ENCODE measurements at places on chromosomes 13 and 19.

GRCh38 chr13:45385320-45385719 is 32.9 kb downstream of the SLC25A30 start:
- DNase-seq = no peak

GRCh38 chr19:42386974-42387707 is 3.0 kb downstream of the CNFN start:
- DNase-seq = peak; percentile 32

- no peak for DNase-seq
Observed at GRCh38 chr13:108968566-108968965, 339.2 kb downstream of the MYO16 start.

GRCh38 chr13:84239032-84239431 is 356.8 kb upstream of the SLITRK1 start:
- DNase-seq = no peak

DNA sequence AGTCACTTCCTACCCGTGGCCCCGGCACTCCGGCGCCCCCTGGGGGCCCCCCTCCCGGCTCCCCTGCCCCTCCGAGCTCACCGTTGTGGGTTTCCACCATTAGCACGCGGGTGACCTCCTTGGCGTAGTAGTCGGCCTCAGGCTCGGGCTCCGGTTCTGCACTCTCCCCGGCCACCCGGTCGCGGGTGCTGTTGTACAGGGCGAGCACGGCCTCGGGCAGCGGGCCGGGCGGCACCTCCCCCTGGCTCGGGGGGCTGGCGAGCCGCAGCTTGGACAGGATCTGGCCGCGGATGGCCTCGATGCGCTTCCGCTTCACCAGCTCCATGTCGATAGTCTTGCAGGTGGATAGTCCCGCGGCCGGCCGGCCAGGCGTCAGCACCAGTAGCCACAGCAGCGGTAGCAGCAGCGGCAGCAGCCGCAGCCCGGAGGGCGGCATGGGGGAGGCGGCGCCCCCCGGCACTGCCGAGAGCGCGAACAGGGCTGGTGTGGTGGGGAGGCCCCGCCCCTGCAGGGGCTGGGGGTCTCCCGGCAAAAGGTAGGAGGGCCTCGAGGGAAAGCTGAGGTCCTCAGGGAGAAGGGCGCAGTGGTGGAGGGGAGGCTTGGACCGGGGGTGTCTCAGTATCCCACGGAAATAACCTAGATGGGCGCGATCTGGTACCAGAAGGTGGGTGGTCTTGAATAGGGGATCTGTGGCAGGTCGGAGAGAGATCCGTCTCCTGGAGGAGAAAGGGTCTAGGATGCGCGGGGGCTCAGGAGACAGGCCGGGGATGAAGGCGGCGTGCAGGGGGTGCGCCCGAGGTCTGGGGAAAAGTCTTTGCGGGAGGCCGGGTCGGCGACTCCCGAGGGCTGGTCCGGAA is 885 bp downstream of the TGFB1 start:
- no peak for DNase-seq

GRCh38 chr13:31199527-31199848 is 287 bp upstream of the B3GLCT start:
- no peak for DNase-seq

GRCh38 chr13:37475966-37476365 is 122.6 kb downstream of the POSTN start:
- no peak for DNase-seq

DNA sequence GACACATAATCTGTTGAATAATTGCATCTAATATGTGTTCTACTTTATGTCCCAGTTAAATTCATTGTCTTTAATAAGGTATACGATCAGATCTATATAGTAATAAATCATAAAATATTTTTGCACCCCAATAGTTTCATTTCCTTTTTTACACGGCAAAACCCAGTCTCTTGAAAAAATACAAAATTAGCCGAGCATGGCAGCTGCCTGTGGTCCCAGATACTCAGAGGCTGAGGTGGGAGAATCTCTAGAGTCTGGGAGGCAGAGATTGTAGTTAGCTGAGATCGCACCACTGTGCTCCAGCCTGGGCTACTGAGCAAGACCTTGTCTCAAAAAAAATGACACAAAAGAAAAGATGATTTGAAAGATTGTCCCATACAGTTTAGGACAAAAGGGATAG is 52.3 kb upstream of the PARP4 start:
- no peak for DNase-seq

DNA sequence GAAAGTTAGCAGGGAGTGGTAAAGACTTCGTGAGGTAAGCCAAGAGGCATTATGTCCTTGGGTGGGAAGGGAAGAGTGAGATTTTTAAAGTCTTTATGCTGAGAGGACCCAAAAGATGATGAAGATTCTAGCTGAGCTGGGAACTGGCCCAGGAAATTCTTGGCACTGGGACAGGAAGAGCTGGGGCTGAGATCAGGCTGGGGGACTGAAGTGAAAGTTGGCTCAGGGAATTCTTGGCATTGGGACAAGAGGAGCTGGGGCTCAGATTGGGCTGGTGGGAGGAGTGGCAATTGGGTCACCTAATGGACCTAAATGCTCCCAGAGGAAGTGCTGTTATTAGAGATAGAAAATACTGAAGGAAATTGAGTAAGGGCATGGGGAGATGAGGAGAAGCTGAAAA is 8.8 kb downstream of the SCEL start:
- peak; percentile 16 for DNase-seq

DNA sequence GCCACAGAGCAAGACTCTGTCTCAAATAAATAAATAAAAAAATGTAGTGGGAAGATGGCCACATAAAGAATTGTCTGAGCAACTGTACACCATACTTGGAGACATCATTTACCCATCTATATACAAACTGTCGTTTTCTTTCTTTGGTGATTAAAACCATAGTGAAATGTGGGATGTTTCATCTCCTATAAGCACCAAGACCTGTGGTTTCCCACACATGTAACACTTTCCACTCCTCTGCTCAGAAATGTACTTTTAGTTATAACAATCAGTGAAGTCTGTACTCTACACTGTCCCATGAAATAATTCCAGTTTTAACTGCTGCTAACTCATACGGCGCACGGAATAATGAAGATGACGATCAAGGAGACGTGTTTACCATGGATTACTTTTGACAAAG is 18.3 kb downstream of the PDCD5 start:
- no peak for DNase-seq

- no peak for DNase-seq
Observed at GRCh38 chr19:49469828-49470614, 4.0 kb upstream of the FLT3LG start.

DNA sequence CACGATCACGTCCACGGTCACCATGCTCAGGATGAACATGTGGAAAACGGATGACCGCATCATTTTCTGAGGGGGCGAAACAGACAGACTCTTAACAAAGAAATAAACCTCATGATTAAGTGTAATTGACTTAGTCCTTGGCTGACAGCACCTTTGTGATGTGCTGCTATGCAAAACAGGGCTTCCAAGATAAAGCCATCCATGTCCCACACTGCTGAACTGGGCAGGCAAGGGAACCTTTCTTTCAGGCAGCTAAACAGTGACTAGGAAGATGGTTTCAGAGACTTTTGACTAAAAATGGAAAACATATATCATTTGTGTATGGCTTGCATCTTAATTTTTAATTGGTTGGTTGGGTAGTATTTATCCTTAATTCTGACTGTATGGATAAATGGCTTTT is 157.8 kb downstream of the NALCN start:
- DNase-seq = no peak

GRCh38 chr19:13172346-13173138 is 22.3 kb downstream of the IER2 start:
- no peak for DNase-seq

DNA sequence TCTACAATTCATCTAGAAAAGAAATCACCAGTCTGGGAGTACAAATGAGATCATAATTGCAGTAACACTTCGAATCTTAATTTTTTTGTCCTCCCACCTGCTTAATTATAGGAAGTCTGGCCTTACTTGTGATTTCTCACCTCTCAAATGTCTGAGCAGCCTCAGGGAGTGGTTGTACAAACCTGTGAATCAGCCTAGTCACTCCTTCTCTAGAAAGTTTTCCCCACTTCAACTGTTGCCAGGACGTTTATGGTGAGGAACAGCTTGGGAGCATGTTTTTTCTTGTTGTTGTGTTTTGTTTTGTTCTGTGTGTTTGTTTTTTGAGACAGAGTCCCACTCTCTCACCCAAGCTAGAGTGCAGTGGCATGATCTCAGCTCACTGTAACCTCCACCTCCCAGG is 50.3 kb upstream of the CLDN10 start:
- no peak for DNase-seq

DNA sequence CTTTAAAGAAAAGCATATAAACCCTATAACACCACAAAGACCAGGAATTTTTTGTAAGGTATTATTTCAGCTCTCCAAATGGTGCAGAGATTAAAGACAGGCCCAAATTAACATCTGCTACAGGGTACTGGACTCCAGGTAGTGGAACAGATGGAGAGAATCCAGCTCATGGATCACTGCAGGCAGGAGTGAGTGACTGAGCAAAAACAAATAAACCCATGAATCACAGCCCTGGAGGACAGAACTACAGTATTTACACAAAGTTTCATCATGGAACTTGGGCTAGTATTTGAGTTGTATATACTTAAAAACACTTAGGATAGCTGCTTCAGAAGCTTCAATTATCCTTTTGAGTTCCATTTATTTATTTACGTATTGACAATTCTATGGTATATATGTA is 132.8 kb upstream of the SPRY2 start:
- no peak for DNase-seq

GRCh38 chr19:21586311-21587116 is 81.1 kb downstream of the ZNF429 start:
- DNase-seq = no peak

DNA sequence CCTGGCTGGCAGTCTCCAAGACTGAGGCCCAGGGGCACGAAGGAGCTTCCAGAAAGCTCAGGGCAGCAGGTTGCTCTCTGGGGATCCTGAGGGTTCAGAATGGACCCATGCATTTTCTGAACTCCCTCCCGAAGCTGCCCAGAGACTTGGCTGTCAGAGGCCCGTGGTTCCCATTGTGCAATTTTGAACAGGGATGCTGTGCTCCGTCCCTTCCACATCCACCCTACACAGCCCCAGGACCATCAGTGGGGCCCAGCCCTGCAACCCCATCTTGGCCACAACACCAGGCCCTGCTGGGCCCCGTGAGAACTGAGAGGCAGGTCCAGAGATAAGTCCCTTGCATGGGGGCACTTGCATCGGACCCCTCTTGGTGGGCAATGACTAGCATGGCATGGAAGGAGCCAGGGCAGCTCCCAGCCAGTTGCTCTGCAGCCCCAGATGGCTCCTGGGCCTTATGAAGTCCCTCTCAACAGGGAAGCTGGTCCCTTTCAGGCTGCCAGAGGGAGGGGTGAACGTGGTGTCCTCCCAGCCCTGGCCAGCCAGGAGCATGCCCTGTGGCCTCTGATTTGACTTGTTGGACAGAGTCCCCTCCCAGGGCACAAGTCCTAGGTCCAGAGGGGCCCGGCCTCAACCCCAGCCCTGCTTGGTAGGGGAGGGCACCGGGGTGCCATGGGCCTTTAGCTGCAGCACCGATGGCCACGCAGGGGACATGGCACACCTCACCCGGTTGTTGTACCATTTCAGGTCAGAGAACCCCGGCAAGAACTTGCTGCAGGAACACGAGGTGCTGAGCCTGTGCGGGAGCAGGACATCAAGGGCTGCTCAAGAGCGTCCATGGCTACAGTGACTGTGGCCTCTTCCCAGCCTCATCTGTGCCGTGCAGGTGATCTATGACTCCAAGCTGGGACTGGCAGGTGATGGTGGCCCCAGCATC is 17.3 kb upstream of the ZNF14 start:
- DNase-seq = no peak

DNA sequence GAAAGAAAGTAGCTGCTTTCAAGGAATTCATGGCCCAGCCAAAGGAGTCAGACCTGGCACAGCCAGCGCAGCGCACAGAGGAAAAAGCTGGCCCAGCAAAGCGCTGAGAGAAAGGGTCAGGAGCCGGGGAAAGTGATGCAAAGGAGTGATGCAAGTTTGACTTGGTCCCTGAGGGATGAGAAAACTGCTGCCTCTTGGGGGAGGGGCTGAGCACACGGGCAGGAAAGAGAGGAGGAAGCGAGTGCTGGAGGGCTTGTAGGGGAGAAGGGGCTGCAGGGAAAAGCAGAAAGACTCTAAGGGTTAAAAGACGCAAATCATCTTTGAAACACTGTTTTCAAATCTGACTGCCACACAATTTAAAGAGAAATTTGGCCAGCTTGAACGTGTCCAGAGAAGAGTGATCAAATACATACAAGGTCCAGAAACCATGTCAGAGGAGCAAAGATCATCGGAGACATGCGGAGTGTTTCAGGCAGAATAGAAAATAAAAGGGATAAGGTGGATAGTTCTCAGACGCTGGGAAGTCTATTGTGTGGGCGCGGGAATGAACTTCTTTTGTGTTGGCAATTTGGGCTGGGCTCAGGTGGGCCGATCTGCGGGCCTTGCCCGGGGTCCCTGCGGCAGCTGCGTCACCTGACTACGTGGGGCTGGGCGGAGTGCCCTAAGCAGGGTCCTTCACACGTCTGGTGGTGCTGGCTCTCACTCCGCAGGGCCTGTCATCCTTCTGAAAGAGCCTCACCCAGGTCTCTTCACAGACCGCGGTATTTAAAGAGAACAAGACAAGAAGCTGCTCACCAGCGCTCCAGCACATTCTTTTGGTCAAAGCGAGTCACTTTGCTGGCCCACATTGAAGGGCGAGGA is 18.1 kb downstream of the N4BP2L1 start:
- no peak for DNase-seq

- DNase-seq = peak; percentile 51
Observed at GRCh38 chr19:913080-913748, at the start of gene R3HDM4. TSS of gene R3HDM4 (minus strand) at chr19:913219. CDS start at chr19:913157, 62 bp downstream.

- no peak for DNase-seq
Observed at GRCh38 chr13:51283371-51283770, 56.1 kb upstream of the SERPINE3 start.

DNA sequence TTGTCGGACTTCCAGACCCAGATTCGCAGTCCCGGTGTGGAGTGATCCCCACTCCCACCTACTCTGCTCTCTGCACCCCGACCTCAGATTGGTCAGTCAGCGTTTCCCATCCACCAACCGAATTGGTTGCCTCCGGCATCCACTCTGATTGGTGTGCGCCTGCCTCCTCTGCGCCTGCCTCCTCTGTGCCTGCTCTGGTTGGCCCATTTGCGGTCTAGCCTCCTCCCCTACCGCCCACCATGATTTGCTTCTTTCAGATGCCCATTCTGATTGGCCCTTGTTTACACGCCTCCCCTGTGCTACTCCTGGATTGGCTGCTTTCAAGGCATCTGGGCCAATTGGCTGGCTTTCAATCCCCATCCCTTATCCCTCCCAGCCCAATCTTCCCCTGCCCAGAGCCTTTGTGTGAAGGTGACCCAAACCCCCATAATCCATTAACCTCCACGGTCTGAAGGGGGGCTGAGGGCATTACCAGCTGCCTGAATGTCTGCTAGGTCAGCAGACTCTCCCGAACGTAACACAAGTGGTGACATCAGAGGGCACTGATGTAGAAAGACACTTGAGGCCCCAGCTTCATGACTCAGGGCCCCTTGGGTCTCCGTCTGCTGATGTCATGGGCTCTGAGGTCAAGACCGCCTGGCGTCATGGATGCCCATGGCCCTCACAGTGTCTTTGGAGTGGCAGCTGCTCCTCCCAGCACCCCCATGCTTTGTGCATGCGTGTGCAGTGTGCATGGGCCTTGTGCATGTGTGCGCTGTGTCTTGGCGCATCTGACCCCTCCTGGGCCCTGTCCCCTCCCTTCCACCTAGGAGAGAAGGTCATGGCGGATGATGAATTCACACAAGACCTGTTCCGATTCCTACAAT is 80.4 kb downstream of the MAP4K1 start:
- DNase-seq = no peak

- DNase-seq = no peak
Observed at GRCh38 chr19:40279120-40279551, 6.0 kb downstream of the AKT2 start.

- no peak for DNase-seq
Observed at GRCh38 chr13:75724752-75725517, 88.8 kb downstream of the LMO7 start.

Measured in nucleus accumbens (tissue), 56 donors.